ENCODE measurements at places on chromosomes 3 and 15.

DNA sequence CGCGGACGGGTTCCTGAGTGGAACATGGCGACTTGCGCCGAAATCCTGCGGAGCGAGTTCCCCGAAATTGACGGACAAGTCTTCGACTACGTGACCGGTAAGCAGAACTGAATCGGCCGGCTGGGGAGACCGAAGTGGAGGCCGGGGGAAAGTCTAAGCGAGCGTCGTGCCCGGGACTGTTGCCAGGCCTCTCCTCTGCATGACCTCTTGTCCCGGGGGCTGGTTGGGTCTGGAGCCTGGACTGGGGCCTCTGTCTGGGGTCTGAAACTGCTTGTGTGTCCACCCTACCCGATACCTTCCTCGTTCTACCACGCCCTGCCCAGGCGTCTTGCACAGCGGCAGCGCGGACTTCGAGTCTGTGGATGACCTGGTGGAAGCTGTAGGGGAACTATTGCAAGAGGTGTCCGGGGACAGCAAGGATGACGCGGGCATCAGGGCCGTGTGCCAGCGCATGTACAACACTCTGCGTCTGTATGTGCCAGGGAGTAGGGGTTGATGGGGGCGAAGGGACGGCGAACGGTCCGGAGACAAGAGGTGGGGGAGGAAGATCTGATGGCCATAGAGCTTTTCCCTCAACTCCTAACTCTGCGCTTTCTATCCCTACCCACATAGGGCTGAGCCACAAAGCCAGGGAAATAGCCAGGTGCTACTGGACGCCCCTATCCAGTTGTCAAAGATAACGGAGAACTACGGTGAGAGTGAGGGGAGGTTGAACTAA is at the start of gene ABCF3:
Gene ABCF3, plus strand, starts transcription at position 16 of the 718 bp plus-strand sequence. Its CDS starts 9 bp downstream, at position 25.
- no peak for DNase-seq

DNA sequence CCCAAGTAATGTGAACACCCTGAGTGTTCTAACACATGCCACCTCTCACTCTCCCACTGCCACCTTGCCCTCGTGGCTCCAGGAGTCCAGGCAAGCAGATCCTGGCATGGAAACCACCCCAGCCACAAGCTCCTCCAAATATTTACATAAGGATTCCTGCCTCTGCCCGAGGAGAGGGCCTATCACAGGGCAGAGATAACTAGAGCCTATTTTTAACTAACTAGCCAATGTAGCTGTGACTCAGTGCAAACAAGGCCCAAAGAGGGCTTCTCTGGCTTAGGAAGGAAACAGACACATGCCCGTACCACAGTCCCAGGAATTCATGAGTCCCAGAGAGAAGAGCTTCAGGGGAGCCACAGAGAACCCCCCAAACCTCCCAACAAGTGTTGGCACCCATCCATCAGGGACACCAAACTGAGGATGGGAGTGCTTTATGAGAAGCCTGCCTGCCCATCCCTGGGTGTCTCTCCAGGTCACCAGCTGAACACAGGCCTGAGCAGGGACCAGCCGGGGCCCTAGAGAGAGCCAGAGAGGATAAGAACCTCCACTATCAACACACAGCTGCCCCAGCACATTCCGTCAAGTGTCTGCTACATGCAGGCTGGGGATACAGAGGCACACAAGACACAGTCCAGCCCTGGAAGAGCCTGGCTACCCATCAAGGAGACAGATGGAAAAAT is 9.2 kb downstream of the FYCO1 start:
- peak; percentile 31 for DNase-seq

- DNase-seq: peak; percentile 26
These were observed 794 bp downstream of the LRIG1 start for GRCh38 chr3:66499881-66500575.

GRCh38 chr3:155093261-155093660 is 13.1 kb downstream of the MME start:
- DNase-seq: peak; percentile 16

- peak; percentile 55 for DNase-seq
These were observed at the start of gene GPR176 for GRCh38 chr15:39919748-39920509. TSS of gene GPR176 (minus strand) at chr15:39920266. CDS start at chr15:39920026, 240 bp downstream.

- DNase-seq: no peak
These were observed 36.8 kb upstream of the TIPARP start for GRCh38 chr3:156637480-156638022.

DNA sequence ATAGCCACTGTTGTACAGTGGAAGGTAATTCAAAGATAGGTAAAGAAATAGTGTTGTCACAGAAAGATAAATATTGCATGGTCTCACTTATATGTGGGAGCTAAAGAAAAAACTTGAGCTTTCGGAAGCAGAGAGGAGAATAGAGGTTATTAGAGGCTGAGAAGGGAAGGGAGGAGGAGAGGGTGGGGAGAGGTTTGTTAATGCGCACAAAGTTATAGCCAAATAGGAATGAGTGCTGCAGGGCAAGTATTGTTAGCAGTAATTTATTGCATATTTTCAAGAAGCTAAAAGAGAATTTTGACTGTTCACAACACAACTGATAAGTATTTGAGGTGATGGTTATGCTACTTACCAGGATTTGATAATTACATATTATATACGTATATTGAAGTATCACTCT is 154.2 kb downstream of the GABRG3 start:
- DNase-seq: no peak

DNA sequence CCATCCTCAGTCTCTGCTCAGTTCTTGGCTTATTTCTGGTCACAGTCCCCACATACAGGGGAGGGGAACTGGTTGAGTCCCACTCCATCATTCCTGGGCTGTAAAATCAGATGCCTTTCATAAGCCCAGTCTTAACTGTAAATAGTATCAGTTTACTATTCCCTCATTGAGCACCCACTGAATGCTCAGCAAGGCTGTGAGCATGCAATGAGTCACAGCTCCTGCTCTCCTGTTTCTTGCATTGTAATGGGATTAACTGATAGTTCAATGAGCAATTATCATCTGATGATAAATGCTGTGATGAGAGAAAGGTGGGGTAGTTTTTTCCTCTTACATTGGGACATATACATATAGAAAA is 113.6 kb upstream of the TPM1 start:
- DNase-seq: no peak

DNA sequence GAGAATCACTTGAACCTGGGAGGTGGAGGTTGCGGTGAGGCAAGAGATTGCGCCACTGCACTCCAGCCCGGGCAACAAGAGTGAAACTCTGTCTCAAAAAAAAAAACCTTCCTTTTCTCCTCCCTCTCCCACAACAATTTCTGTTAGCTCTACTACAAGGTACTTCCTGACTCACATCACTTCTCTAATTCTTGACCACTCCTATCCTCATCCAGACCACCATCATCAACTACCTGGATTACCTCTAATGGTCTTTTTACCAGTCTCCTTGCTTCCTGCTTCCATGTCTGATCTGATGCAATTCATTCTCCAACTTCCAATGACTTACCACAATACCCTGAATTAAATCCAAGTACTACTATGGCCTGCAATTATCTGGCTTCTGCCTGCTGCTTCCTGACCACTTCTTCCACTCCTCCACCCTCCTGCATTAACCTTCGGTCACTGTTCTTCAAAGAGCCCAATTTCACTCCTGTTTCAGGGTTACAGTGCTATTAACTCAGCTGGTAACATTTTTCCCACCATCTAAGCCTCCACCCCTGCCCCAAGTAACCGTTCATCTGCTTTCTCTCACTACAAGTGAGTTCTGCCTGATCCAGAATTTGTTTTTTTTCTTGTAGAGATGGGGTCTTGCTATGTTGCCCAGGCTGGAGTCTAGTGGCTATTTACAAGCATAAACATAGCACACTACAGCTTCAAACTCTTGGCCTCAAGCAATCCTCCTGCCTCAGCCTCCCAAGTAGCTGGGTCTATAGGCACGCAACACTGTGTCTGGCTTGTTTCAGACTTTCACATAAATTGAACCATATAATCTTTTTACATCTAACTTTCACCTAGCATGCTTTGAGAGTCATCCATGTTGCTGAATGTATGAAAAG is 27.8 kb downstream of the DCAF1 start:
- no peak for DNase-seq

DNA sequence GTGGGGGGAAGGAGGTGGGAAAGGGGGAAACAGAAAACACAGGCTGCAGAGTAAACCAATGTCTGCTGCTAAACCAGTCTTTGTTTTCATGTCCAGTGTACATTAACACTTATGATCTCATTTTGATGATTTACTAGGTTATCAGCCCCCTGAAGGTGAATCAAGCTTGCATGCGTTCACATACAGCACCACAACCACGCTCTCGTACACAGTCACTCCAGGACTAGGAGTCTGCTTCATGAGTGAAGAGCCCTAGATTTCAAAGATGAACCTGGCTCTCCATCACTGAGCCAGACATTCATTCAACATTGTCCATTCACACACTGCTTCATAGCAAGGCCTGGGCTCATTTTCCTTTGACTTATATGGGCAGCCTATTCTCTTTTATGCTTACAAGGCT is 51.7 kb upstream of the TRIM59 start:
- DNase-seq: no peak

DNA sequence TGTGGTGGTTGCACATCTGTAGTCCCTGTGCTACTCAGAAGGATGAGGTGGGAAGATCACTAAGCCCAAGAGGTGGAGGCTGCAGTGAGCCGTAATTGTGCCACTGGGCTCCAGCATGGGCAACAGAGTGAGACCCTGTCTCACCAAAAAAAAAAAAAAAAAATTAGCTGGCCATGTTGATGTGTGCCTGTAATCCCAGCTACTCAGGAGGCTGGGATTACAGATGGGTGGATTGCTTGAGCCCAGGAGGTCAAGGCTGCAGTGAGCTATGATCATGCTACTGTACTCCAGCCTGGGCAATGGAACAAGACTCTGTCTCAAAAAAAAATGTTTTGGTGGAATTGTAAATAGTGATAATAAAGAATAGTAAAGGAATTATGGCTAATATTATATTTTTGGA is 9.9 kb downstream of the ATRIP start:
- peak; percentile 15 for DNase-seq

- no peak for DNase-seq
These were observed 174.6 kb downstream of the AKAP13 start for GRCh38 chr15:85554852-85555521.

DNA sequence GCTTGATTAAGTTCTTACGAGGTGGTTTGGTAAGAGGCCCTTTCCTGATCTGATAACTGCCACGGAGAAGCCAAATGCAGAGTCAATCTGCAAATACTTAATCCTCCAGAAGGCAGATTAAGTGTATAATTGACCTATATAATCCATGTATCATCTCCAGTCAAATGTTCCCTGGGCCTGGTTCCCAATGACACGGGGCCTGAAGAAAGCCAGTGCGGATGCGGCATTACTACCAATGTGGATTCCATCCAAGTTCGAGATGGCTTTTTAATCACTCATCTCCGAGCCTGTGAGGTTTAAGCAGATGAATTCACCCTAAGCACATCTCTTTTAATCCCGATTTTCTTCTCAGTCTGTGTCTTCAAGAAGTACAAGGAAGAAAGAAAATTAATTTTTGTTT is 60.0 kb upstream of the FEZF2 start:
- DNase-seq: no peak
